ENCODE measurements at places on chromosomes 5 and 9.

DNA sequence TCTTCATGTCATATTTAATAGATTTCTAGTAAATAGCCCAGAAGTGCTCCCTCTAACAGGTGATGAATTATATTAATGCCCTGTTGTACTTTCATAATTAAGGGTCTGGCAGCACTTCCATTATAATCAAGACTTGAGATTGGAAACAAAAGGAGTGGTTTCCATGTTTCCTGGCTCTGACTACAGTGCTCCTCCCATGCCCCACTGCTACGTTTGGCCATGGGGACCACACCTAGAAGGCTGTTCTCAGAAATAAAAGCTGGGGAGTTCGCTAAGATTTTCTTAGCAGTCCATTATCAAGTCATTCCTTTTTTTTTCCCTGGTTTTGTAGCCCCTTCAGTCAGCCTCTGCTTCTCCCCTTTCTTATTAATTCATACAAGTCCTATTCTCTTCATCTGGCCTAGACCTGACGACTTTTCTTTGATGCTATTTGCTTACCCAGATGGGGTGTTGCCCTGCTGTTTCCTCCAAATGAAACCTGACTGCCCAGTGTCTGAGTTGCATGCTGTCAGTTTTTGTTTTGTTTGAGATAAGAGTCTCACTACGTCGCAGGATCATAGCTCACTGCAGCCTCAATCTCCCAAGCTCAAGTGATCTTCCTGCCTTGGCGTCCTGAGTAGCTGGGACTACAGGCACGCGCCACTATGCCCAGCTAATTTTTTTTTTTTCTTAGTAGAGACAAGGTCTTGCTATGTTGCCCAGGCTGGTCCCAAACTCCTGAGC lies 312.1 kb upstream of the EFNA5 start:
- no peak for DNase-seq

GRCh38 chr5:93101661-93102060 lies 479.4 kb downstream of the NR2F1-AS1 start:
- DNase-seq = no peak

GRCh38 chr9:112361601-112362000 lies 18.3 kb upstream of the HSDL2 start:
- DNase-seq = no peak

GRCh38 chr5:14125262-14125661 lies 17.9 kb upstream of the TRIO start:
- no peak for DNase-seq

DNA sequence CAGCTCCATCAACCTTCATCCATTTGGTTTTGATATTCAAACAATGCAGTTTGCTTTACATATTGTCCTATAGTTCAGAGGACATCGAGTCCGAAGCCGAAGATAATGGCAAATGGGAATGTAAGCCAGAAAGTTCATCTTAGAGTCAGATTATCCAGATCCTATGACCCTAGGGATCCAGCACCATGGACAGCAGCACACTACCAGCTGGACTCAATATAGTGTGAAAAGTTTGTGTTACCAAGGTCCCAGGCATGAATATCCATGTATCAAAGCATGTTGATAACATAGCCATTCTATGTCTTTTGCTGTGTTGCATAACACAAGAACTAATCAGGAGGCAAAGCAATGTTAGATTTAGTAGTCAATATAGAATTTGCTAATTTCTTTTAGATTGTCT lies 46.3 kb downstream of the FSTL4 start:
- DNase-seq = no peak

- no peak for DNase-seq
Observed at GRCh38 chr9:84785792-84786547, 116.4 kb downstream of the NTRK2 start.

GRCh38 chr5:140145818-140146522 lies 20.2 kb downstream of the IGIP start:
- peak; percentile 17 for DNase-seq

- DNase-seq = no peak
Observed at GRCh38 chr9:129270903-129271431, 92.9 kb upstream of the IER5L start.

DNA sequence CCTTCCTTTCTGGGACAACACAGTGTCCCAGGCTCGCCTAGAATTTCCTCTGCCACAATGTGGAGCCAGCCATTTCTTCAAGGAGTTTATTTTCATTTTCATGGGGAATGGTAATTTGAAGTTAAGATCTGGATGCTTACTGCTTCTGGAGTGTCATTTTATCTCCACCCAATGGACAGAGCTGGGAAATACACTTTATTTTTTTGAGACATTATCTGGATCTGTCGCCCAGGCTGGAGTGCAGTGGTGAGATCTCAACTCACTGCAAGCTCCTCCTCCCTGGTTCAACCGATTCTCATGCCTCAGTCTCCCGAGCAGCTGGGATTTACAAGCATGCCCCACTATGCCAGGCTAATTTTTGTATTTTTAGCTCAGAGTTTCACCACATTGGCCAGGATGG lies 12.7 kb upstream of the THG1L start:
- no peak for DNase-seq

DNA sequence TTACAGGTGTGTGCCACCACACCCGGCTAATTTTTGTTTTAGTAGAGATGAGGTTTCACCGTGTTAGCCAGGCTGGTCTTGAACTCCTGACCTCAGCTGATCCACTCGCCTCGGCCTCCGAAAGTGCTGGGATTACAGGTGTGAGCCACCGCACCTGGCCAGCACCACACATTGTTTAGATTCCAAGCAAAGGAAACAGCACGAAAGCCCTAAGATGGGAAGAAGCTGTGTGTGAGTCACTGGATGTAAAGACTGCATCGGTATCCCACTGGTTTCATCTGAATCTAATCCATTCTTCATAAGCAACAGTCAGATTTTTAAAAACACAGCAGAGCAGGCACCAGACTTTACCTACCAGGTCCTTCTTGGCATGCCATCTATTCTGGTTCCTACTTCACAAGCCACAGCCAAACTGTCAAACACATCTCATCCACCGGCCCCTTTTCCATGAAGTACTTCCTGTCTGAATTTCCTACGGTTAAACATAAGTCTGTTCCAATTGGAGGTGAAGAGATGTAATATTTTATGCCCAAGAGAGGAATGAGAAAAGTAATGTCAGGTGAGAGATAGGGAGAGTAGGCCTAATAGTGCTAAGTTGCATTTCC lies 17.4 kb downstream of the UBTD2 start:
- no peak for DNase-seq

GRCh38 chr5:6780802-6781391 lies 67.7 kb downstream of the TENT4A start:
- DNase-seq = no peak

GRCh38 chr5:44660251-44660650 lies 148.5 kb upstream of the MRPS30 start:
- no peak for DNase-seq

GRCh38 chr5:6399980-6400910 lies 21.9 kb upstream of the MED10 start:
- no peak for DNase-seq

GRCh38 chr5:154311362-154311761 lies 120.8 kb downstream of the GALNT10 start:
- no peak for DNase-seq

- no peak for DNase-seq
Observed at GRCh38 chr5:142798099-142798770, 28.1 kb downstream of the ARHGAP26 start.

GRCh38 chr9:131280660-131281059 lies 4.3 kb upstream of the FAM78A start:
- DNase-seq = no peak

GRCh38 chr5:153542536-153542935 lies 52.1 kb downstream of the GRIA1 start:
- no peak for DNase-seq

- no peak for DNase-seq
Observed at GRCh38 chr9:95044731-95045508, 272.6 kb downstream of the FANCC start.

DNA sequence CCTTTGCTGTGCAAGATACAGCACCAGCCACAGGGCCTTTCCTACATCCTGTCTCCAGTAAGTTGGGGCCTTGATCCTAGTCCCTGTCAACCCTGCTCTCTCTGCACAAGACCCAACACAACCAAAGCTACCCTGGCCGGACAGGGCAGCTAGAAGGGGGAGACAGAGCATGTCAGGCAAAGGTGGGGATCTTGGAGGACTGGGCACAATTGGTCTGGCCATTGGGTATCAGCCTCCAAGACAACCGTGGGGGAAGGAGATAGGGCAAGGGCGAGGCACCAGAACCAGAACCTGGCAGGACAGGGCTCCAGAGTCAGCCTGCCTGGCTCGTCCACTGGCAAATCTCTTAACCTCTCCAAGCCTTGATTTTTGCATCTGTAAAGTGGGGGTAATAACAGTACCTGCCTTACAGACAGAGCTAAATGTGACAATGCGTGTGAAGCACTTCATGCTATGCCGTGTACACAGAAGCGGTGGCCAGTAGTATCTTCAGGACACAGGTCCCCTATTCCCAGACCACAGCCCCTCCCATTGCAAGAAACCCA lies 51.6 kb upstream of the CDKN2AIPNL start:
- no peak for DNase-seq

DNA sequence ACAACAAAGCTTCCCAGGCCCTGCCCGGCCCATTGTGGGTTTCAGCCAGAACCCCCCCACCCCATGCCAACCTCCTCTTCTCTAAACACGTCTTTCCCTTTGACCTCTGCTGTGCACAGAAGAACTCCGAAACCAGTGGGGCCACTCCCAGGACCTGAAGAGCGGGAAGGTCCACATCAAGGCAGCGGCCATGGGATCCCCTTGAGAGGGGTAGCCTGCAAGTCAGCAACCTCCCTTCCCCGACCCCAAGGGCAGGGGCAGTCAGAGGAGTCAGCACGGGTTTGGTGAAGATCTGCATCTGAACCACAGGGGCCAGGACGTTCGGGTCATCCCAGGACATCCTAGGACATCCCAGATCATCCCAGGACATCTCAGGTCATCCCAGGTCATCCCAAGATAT lies 379.9 kb upstream of the IRX4 start:
- DNase-seq = no peak

GRCh38 chr9:136202454-136203407 lies 2.2 kb downstream of the LHX3 start:
- DNase-seq = no peak

- no peak for DNase-seq
Observed at GRCh38 chr9:131610231-131610761, 65.0 kb downstream of the PRRT1B start.

DNA sequence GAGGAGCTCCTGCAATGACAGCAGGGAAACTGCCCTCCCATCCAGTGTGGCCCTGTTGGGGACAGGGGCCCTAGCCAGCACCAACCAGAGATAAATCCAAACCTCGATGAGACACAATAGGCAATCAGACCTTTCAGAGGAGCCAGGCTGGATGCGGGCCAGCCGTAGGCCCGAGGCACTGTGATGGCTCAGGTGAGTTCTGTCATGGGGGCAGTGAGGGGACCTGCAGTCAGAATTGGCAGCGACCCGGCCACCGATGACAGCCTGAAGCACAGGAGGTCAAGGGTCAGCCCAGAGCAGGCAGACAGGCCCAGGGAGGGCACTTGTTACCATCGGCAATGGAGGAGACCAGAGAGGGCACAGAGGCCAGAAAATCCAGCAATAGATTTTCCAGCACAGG lies 90.8 kb downstream of the FRMD3 start:
- DNase-seq = no peak

- DNase-seq = no peak
Observed at GRCh38 chr5:82509762-82510161, 231.6 kb upstream of the RPS23 start.

DNA sequence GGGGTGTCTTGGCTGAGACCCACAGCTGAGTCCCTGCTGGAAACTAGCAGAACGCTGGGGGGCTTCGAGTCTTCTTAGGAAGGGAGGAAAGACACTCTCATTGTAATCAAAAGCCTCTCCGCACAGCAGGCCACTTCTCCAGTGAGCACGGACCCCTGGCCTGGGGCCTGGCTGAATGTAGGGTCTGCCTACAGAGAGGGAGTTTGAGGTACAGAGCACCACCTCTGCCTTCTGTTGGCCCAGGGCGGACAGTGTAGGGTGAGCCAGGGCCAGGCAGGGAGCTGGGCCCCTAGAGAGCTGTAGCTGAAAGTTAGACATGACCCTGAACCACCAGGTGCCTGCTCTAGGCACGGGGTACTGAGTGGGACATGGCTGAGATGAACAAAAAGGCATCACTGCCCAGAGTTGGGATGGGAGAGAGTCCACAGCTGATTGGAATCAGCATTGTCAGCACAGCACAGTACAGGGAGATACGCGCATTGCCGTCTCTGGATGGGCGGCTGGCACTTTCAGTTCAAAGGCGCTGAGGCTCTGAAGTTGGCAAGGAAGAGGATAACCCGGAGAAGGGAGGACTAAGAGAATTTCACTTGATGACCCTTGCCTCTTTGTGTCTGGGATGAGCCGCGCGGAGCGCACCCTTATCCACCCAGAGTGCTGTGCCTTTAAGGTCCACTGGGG lies 363 bp upstream of the SLC25A48 start:
- DNase-seq = no peak
